Inflammatory macrophage treated with lipopolysaccharide for 4 hours (primary cell): ENCODE measurements at places on chromosomes 1 and 21.
A peak's percentile ranks its signal among the peaks of the same experiment; 100 is the strongest.

DNA sequence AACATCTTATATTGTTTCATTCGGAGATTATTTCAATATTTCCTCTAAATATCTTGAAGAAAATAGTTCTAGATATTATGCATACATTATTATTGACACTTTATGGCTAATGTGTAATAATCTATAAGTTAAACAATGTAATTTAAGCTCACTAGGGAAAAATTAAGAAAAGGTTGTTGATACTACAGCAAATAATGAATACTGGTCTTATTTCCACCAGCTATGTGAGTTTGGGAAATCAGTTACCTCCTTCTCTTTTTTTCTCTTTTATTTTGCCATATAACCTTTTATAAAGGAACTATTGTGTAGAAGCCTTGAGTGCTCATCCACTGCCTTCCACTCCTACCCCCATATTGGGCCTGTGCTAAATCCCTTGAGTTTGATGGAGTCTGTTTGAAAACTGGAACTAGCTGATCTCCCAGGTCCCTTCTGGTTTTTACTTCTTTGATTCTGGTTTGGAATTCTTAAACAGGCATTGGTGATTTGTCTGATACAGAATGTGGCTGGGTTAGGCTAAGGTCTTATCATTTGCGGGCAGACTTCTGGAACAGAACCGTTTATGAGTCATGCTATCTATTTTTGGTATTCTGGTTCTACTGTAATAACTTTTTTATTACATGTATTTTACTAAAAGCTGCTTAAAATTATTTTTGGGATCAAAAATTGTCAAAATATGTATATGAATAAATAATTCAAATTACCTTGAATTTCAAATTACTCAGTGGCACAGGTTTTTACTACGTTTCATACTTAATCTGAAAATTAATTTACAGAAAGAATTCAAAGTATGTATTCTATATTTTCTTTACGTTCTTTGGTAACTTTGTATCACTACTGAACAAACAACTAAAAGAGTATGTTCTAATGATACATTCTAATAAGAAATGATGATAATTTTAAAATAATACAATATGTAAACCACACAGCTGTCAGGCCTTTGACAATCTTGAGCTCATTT lies 5.0 kb upstream of the CDC14A start:
- DNase-seq: no peak

DNA sequence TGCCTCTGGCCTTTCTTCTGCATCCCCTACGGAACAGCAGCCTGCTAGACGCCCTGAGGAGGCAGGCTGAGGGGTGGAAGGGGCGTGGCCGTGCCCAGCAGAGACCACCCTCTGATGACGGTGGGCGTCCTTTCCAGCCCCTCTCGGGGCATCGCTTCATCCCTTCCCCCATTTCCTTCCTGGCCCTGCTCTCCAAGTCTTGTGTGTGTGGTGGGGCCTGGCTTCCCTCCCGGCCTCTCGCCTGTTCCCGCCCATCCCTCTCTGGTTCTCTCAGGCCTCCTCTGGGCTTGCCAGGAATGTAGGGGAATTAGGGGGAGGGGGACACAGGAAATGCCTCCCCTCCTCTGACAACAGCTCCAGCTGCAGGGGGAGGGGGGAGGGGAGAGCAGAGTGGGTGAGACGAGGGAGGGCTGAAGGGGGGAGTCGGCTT lies 51.1 kb downstream of the SKI start:
- DNase-seq: no peak

GRCh38 chr1:203121186-203122015 lies 6.1 kb upstream of the ADORA1 start:
- peak; percentile 46 for DNase-seq

DNA sequence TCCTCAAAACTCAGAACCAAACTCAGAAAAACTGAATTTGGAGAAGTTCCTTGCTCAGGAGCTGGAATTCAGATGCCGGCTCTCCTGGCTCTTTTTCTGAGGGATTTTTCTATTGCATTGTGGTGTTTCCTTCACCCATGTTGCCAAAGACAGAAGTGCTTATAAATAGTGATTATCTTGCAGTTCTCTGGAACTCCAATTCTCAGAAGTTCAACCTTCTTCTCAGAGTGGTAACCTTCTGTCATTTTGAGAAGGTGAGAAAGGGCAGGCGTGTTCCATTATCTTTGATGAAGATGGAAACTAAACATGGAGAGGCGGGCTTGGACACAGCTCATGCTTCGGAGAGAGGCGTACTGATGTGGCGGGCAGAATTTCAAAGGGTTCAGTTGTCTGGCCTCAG lies 12.4 kb upstream of the ETV3 start:
- DNase-seq: no peak

DNA sequence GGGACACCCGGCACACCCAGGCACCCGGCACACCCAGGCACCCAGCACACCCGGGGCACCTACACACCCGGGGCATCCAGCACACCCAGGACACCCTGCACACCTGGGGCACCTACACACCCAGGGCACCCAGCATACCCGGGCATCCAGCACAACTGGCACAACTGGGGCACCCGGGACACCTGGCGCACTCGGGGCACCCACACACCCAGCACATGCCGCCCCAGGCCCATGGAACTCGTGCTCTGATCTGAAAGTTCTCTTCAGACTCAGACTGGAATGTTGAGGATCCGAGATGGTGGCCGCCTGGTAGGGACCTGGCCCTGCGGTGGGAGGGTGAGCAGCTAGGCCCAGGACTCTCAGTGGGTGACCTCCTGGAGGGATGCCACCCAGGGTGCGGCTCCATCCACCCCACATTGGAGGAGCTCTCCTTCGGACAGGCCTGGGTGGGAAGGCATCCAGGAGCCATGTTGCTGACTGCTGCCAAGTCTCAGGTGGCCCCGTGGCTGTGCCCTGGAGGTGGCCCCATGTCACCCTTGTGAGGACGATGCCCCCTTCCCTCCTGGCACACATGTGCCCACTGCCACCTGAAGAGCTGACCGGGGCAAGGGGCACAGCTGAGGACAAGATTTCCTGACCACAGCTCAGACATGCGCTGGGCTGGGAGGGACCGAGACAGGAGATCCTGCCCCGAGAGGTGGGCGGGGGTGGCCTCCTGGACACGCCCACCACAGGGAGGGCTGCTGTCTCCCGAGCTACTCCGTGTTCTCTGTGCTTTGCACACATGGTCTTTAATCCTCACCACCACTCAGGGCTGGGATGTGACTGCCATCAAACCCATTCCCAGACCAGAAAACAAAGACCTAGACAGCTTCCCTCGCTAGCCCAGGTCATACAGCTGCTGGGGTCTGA lies 37.0 kb downstream of the UBE2G2 start:
- DNase-seq: no peak

- DNase-seq: no peak
Observed at GRCh38 chr1:40606194-40606593, 59.3 kb downstream of the RIMS3 start.
